ENCODE measurements at places on chromosomes 6 and 20.

DNA sequence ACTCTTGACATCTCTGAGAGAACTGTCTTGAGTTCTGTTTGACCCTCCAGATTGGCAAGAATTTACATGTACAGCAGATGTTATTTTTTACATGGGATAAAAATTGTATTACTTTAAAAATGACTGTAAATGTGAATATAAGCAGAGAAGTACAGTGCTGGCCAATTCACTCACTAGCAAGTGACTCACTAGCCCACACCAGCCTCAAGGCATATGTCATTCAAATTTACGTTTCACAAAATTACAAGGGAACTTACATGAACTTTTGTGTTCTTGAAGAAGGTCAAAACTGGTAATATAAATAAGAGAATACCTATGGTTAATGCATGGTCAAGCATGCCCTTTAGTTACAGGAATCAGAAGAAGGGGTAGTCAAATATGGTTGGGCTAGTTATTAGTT is 54.0 kb upstream of the HMGCLL1 start:
- DNase-seq, result no peak

DNA sequence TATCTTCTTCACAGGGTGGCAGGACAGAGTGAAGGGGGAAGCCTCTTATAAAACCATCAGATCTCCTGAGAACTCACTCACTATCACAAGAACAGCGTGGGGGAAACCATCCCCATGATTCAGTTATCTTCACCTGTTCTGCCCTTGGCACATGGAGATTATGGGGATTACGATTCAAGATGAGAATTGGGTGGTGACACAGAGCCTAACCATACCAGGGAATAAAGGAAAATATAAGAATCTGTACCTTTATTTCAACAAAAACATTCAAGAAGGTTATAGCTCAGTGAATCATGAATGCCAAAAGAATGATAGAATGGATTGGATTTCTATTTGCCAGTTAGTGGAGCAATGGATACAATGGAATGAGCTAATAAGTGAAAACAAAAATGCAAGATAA is 214.4 kb downstream of the PTPRK start:
- no peak for DNase-seq

DNA sequence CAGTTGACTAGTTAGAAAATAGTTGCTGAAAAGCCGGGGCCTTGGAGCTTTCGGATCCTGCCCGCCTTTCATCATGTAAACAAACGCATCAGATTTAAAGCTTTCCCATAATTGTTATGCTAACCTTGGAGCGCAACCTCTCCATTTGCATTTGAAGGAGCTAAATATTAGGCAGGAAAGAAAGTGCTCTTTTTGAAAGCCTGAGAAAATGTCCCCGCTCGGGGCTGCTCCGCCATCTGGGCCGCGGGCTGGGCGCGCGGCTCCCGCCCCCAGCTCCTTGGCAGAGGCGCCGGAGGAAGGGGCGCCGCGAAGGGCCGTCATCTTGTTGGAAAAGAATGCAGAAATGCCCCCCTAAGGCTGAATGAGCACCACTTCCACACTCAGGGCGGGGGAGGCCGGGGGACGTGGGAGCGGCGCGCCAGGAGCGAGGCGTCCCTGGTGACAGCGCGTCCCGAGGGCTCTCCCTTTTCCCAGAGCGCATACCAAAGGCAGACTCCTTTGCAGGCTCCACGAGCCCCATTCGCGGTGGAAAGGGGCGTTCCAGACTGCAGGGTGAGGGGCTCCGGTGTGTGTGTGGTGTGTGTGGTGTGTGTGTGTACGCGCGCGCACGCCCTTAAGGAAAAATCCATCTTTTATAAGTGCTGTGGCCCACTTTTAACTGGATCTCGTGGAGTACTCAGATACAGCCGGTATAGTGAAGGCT is 145.6 kb upstream of the ID4 start:
- no peak for DNase-seq

DNA sequence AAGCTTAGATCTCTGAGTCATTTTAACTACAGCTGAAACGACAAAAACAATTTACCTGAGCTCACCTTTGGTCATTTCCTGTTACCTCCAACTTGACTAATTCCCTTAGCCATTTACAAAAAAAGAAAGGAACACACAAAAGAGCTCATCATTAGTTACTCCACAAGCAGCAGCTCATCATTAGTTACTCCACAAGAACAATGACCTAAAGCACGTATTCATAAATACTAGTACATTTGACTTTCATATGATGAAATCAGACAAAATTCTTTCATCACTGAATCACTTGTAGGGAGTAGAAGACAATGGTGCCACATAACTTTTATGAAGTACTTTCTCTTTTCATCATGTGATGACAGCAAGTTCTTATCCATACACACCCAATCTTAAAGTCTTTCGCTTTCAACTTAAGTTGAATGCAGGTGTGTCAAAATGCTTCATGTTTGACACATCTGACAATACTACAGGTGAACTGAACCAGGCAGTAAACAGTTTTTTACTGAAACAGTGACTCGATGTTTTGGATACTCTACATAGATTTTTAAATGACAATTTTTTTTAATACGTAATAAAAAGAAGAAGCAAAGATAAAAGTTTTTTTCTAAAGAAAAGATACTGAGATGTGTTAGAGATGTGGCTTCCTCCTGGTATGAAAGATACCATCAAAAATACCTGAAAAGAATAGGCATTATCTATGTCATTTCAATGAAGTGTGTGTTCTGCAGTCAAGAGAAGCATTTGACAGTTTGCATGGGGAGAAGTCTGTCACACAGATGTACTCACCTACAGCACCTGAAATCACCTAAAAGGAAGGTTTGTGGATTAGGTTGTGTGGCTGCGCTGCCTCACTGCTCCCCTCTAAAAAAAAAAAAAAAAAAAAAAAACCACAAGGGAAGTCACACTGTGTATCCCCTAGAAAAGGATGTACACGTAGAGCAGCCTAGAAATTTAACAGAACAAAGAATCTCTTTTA is 109.1 kb downstream of the PRDM1 start:
- DNase-seq, result no peak

DNA sequence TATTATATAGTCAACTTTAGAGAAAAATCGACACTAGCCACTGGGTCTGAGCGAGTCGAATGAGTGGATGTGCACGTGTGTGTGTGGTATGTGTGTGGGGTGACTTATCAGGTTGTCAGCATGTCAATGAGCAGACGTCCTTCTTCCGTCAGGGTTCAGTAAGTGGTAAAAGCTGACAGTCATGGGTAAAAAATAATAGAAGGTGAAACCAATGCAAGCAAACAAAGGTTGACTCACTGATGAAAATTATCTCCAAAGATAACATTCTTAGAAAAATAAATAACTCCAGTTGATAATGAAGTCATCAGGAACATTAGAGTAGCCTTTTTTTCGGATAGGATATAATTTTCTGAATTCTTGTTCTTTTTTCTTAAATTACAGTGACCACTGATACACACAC is 243.8 kb upstream of the FOXQ1 start:
- no peak for DNase-seq

- DNase-seq, result no peak
Measured at GRCh38 chr6:69813508-69813907, 16.7 kb upstream of the LMBRD1 start.

DNA sequence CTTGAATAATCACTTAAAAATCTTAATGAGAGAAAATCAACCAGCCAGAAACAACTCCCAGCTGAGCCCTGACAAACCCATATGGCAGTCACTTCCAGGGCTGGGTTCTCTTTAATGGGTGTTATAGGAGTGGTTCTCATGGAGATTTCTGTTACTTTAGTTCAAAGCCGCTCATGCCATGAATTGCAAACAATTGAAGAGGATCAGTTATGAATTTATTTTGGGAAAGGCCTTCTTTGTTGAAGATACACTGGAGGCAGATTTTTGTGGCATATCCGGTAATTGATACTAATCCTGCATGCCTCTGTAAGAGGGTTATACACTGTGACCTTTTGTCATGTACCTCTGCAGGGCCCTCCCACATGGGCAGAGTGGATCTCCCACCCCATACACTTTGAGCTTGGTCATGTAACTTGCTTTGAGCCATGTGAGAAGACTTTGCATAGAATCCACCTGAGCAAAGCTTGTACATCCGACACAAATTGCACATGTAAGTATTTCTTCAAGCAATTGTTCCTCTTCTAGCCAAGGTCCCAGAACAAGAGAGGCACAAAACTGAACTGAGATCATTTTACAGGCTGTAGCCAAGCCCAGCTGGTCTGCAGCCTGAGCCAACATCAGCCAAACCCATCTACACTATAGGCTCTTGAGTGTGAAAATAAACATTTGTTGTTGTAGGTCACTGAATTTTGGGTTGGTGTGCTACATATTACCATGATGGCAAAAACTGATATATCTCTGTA is 492.3 kb downstream of the PREX1 start:
- no peak for DNase-seq

DNA sequence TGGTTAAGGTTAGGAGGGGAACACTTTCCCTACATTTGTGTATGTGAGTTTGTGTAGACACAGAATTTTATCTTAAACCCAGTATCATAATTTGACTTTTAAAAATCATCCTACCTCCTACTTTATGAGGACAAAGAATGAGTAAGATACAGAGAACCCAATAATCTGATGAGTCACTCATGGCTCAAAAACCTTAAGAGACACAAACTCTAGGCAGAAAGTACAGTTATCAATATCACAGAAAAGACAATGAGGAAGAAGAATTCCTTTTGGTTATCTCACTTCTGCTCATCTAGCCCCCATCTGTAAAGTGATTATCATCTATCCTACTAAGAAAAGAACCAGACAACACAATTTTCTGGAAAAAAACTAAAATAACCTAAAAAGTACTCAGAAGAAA is 87.7 kb downstream of the EPB41L2 start:
- DNase-seq, result no peak

DNA sequence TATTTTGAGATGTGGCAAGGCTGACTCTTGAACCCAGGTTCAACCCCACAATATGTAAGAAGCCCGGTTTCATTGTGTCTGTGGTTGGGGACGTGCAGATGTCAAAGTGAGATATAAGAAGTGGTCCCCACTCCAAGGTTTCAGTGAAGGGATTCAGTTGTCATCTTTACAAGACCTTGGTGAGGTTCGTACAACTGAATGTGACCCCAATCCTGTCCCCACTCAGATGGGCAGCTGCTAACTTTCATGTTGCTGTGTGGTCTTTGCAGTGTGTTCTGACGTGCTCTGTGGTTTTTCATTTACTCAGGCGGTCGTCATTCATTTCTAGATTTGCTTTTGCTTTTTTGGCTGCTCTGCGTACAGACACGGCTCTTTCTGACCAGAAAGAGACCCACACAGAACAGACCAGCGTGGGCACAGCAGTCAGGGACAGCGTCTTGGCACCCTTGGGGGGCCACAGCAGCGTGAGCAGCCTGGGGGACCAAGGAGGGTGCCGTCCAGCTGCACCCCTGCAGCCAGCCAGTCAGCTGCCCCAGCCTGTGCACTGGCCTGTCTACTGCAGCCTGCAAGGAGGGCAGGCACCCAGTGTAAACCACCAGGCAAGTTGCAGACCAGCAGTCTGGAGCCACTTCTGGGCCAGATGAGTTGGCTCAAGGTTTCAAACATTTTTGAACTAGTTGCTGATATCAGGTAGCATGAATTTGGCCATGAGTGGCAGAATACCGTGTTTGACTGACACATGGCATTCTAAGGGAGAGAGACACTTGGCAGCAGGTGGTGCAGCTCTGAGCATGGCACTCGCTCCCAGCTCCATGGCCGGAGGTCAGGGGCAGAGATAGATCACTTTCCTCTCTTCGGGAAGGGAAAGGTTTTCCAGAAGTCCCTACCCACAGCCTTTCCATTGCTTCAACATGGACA is 49.4 kb upstream of the IRF4 start:
- no peak for DNase-seq
